Stimulated activated CD8-positive, alpha-beta memory T cell treated with anti-CD3 and anti-CD28 coated beads, Interleukin-15, amount 100 ng/mL, for 1 hour (primary cell): ENCODE measurements at places on chromosomes 2 and 18.

- no peak for DNase-seq
Observed at GRCh38 chr2:163884416-163884815, 148.6 kb upstream of the FIGN start.

- DNase-seq: no peak
Observed at GRCh38 chr2:108944601-108945331, 44.3 kb downstream of the EDAR start.

GRCh38 chr18:6537475-6537874, 122.8 kb upstream of the L3MBTL4 start:
- DNase-seq: no peak

GRCh38 chr2:67974559-67975430, 88.0 kb downstream of the C1D start:
- no peak for DNase-seq

DNA sequence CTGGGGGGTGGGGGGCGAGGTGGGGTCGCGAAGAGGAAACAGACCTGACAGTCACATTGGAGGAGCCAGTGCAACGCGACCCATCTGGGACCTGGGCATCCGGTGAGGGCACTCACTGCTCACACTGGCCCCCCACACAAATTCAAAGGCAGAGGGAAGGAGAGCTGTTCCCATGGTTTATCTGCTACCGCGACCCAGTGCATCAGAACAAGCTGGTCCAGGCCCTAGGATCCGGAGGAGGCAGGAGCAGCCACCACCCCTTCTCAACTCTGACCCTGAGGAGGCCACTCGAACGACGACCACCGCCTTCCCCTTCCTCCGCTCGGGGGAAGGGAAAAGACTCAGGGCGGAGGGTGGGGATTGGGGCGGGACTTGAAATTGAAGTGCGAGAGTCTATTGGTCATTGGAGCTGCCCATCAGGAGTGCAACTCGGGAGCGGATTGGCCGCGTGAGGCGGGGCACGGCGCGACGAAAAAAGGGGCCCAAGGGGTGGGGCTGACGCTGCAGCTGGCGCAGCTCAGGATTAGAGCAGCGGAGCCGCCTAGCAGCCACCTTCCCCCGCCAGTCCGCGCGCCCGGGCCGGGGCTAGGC, at the start of gene CDK5R2:
TSS of gene CDK5R2 (plus strand) at position 526 of the 591 bp plus-strand sequence. CDS start 155 bp downstream, outside the sequence.
- peak; percentile 30 for DNase-seq

DNA sequence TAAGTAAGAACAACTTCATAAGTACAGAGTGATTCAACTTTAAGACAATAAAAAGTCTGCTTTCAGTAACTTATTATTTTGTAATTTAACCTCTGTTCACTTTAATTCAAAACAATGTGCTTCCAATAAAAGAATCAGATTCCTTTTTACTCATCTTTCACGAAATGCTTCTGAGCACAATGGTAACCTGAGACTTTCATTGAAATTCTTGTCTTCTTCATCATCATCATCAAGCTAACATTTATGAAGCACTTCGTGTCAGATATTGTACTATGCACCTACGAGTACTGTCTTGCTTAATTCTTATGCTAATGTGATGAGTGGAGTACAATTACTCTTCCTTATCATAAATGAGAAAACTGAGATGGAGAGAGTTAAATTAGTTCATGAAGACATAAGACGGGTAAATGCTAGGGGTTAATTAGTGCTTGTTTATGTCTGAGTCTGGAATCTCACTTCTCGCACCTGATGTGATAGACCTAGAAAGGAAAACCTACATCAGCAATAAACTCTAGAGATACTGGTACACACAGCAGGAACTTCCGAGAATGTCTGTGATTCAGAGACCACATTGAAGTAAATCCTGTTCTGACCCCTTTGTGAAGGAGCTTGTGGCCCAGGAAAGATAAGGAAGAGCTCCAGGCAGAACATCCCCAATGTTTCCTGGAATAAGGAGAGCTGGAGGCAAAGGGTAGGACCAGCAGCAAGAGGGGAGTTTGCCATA, 227.6 kb upstream of the ETAA1 start:
- no peak for DNase-seq

DNA sequence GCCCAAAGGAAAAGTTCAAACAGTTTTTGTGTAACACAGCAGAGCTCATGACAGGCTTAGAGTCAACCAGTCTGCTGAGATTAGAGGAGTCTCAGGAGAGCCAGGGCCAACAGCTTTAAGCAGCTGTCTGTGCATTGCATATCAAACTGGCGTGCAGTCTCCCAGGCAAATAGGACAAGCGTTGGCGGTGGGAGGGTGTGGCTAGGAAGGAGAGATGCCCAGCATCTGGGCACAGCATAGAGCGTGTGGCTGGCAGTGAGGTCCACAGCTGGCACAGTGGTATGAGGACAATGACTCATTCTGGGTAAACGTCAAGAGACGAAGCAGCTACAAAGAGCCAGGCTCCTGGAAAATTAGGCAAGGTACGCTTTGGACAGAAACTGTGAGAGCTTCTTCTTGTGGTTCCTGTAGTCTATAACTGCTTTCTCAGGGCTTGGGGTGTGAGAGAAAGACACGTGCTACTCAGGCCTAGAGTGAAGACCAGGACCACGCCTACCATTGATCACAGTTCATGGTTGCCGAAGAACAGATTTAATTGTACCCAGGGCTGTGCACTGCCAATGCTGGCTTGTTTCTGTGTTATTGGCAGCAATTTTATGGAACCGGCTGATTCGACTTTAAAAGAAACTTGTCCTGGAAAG, 14.8 kb downstream of the ZAP70 start:
- no peak for DNase-seq

GRCh38 chr2:209460151-209460761, 36.4 kb downstream of the MAP2 start:
- no peak for DNase-seq

GRCh38 chr2:180715044-180715443, 265.4 kb upstream of the UBE2E3 start:
- DNase-seq: no peak

DNA sequence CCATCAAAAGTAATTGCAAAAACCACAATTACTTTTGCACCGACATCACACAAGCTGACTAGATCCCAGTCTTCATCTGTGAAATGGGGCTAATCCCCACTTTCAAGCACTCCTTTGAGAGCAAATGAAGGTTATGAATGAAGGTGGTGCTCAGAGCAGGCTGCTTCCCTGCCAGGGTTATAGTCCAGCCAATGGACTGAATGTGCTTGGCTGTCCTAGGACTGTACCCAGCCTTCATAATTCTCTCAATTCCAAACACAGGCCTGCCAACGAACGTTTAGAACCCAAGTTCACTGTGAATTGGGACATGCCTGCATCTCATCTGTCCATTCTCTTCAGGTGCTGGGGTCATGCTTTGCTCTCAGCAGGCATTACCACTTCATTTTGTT, 27.8 kb upstream of the ICOS start:
- no peak for DNase-seq

DNA sequence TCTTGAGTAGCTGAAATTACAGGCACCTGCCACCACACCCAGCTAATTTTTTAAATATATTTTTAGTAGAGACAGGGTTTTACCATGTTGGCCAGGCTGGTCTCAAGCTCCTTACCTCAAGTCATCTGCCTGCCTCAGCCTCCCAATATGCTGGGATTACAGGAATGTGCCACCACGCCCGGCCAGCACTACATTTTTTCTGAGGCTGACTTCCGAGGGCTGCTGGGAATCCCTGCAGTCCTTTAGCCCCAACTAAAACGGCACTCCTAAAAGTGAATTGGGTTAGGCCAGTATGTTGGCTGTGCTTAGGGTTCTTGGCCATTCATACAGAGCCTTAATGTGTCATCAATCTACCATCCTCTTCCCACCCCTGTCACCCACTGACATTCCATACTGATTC, 375.4 kb downstream of the DCC start:
- DNase-seq: no peak

DNA sequence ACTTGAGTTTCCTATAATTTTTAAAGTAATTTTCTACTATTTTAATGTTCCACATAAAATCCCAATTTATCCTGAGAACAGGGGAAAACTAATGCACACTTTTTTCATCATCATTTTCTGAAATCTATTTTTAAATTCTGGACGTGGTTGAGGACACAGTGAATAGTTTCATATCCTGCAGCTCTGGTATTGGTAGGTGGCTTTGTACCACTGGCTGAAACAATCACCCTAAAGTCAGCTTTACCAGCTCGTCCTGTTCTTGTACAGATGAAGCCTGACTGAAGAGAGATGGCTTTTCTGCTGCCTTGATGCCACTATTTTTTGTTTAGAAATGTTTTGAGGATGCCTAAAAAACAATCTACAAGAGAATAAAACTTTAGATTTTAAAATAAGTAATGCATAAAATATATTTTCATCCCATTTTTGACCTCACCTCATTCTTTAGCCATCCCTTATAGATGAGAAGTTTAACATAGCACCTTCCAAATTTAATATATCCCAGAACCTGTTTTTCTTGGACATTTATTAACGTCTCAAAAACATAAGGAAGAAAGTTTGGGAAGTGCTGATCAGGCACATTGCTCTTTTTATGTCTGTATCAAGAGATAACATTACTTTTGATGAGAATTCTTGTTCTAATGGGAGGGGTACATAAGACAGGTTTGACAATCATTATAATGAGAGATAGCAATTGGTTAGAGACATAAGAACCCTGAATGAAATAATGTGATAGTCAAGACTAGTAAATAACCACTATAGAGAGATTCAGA, 80.9 kb downstream of the GALNT1 start:
- DNase-seq: no peak

- DNase-seq: no peak
Observed at GRCh38 chr2:24870891-24871705, 48.9 kb downstream of the ADCY3 start.

GRCh38 chr2:38245114-38245641, 131.9 kb downstream of the ATL2 start:
- DNase-seq: no peak

DNA sequence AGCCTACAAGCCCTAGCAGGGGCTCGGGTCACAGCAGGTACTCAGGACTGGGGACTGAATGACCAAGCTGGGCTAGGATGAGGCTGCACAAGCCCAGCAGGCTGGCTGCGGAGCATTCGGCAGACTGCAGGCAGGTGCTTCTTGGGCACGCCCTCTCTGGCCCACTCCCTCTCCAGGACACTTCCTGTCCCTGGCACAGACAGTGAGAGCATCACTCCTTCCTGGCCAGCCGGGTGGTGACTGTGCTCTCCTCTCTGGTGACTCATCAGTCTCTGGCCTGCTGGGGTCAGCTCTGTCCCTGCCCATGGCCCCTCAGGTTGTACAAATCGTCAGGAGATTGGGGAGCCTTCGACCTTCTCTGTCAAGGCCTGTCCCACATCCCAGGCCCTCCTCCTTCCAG, 22.5 kb downstream of the C1QL2 start:
- no peak for DNase-seq

DNA sequence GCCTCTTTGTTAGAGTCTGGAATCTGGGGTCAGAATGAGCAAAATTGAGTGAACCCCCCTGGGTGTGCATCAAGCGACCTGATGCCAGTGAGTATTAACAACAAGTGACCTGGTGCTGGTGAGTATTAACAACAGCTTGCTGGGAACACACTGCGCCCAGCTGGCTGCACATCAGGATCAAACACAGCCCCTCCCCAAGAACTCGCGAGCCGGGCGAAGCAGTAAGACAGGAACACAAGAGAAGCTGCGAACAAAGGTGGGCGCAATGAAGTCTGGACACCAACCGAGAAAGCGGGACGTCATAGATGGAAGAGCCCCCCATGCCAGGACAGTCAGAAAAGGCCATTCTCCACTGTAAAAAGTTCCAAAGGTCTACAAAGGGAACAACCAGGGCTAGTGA, 34.3 kb downstream of the CRACDL start:
- DNase-seq: no peak

- DNase-seq: no peak
Observed at GRCh38 chr2:98093611-98094010, 6.6 kb downstream of the VWA3B start.

- no peak for DNase-seq
Observed at GRCh38 chr18:23932385-23933067, 82.0 kb upstream of the TTC39C start.

DNA sequence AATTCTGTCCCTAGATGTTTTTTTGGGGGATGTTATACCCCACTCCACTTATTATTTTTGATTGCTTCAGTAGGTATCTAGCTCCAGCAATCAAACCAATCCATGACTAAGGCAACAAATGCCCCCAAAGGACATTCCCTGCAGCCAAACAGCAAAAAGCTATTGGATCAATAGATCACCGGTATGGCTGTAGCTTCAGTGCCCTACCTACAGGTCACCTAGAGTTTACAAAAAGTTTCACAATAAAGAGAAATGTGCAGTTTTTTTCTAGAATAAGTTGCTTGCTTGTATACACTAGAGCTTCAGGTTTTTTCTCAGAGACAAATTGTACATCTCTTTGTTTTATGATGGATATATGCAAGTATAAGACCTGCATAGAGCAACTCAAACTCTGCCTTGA, 27.7 kb downstream of the PDE11A start:
- DNase-seq: no peak

DNA sequence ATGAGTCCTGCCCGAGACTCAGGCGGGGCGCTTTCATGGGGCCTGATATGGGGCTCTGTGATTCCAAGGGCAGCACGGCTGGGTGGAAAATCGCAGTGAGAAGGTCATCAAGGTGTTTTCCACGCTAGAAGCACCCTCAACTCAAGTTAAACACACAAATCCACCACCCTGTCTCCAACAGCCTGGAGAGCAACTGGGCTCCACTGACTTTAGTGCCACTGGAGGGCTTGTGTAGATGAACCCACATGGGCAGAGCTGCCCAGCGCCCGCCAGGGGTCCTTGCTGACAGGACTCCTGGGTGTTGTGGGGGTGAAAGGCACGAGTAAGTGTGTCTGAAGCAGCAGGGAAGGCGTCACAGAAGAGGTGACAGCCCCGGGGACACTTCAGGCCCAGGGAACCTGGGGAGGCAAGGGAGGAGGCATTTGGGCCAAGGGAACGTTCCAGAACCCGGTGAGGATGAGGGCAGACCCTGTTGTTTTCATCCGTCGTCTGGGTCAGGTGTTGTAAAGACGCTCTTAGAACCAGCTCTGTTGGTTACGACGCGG, 51.8 kb upstream of the CTDP1 start:
- no peak for DNase-seq

DNA sequence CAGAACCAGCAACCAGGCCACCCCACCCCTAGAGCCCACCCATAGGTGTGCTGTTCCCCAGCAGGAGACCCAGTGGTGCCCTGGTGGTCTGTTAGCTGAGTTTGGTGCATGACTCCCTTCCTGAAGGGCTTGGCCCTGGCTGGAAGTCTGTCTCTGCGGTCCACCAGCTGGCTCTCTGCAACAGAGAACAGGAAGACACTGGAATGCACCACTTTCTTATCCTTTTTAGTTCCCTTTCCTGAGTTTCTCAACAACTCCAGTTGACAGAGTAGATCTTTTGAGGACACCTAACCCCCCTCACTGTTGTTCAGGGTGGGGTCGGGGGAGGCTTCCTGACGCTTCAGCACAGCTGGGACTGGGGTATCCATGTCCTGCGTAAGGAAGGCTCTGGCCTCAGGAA, 11.9 kb upstream of the RPL37A start:
- no peak for DNase-seq

- DNase-seq: no peak
Observed at GRCh38 chr2:207073801-207074678, 91.7 kb downstream of the KLF7 start.
